Memory B cell (primary cell): ENCODE measurements at places on chromosomes 5 and 9.

- DNase-seq: no peak
These were observed 14.6 kb upstream of the F2RL1 start for GRCh38 chr5:76804266-76804665.

- DNase-seq: no peak
These were observed 5.5 kb upstream of the DMRT2 start for GRCh38 chr9:1044643-1045042.

DNA sequence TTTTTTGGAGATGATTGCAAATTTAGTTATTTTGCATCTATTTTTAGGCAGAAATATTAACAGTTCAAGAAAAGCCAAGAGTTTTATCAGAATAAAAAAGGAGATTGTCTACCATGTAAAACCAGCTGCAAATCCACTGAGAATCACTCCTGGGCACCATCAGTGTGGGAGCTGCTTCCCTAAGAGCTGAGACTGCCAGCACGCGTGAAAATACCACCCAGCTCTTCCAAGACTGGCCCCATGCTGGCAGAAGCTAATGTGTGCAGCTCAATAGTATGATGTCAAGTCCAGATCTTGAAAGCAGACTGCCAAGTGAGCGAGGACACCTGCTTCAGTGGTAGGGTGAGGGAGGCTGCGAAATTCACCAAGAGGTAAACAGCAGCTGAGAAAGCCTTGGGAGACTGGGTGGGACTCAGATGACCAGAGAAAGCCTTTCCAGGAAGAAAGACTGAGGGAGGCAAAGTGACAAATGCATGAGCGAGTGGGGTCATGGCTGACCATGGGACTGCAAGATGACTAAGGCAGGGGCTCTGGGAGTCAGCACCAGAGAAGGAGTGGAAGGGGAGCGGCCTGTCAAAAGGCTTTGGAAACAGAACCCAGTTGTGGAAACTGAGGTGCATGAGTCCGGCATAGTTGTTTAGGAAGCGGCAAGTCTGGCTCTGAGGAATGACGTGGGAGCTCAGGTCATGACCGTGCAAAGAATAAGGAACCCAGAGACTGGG is 200.9 kb downstream of the GADD45G start:
- no peak for DNase-seq

DNA sequence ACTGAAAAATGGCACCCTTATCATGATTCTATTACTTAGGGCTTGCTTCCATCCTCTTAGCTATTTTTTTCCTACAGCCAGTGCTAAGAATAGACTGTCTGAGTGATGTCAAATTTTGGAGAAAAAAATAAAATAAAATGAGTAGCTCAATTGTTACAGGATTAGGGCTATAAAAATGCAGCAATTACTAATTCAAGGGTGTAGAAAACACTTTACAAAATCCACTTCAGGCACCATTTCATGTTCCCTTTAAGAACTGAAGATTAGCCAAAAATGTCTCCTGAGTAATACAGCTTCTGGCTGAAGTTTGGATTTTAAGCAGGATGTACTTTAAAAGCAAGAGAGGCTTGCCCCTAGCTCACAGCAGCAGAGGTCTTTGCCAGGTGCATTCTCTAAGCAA is 240.5 kb upstream of the IRX1 start:
- no peak for DNase-seq

GRCh38 chr9:117374076-117374725 is 40.7 kb downstream of the ASTN2 start:
- DNase-seq: no peak

DNA sequence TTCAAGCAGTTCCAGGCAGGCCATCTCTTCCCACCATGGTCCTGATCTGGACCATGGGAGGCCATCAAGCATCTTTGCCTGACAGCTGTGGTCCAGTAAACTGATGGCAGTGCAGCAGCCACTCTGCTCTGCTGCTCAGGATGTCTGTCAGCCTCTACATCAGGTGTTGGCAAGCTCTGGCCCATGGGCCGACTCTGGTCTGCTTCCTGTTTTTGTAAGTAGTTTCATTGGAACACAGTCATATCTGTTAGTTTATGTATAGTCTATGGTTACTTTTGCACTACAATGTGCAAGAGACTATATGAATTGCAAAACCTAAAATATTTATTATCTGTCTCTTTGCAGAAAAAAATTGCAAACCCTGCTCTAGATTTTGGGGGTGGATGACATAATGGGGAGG is 225.0 kb downstream of the KCTD16 start:
- no peak for DNase-seq

DNA sequence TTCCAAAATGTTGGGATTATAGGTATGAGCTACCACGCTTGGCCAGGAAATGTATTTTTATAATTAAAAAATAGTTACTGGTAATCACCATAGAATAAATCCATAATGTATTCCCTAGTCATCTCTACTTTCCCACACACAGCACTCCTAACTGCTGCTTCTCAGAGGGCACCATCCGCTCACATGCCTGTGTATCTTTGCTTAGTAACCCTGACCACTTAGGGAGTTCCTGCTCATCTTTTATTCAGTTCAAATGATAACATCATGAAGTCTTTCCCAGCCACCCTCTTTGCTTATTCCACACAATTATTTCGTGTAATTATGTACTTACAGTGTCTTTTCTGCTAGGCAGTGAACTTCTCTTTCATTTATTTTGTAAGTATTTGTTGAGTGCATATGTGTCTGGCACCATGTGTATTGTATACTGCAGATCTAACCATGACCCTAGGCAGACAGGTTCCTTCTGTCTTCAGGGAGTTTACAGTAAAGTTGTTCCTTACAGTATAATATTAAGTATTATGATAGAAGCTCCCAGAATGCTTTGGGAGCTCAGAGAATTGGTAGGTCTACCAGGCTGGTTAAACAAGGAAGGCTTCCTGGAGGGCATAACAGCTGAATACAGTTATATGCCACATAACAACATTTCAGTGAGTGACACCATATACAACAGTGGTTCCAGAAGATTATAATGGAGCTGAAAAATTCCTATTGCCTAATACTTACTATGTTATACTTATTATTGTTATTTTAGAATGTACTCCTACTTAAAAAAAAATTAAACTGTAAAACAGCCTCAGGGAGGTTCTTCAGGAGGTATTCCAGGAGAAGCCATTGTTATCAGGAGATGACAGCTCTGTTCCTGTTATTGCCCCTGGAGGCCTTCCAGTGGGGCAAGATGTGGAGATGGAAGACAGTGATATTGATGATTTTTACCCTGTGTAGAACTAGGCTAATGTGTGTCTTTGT is 39.2 kb downstream of the DCAF10 start:
- DNase-seq: no peak

GRCh38 chr5:67361932-67362729 is 165.5 kb upstream of the CD180 start:
- no peak for DNase-seq

DNA sequence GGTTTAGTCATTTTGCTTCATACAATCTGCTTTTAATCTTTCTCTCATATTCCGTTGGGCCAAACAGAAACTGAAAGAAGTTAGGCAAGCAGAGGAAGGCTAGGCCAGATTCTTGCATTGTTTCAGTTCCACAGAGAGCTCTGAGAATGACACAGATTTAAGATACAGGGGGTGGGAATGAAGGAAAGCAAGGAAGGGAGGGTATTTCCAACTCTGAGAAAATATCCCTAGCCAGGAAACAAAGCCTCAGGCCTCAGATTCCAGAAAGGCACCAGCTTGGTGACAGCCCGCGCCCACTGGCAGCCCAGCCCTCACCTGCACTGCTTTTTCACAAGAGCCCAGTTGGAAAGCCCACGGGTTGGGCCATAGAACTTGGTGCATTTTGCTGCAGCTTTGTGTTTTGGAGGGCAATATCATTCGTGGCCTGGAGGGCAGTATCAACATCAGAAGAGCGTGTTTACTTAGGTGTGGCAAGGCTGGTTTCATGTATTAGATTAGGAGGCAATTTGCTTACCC is 63.5 kb downstream of the ENC1 start:
- peak; percentile 11 for DNase-seq

GRCh38 chr5:86546582-86546981 is 71.2 kb upstream of the COX7C start:
- no peak for DNase-seq

DNA sequence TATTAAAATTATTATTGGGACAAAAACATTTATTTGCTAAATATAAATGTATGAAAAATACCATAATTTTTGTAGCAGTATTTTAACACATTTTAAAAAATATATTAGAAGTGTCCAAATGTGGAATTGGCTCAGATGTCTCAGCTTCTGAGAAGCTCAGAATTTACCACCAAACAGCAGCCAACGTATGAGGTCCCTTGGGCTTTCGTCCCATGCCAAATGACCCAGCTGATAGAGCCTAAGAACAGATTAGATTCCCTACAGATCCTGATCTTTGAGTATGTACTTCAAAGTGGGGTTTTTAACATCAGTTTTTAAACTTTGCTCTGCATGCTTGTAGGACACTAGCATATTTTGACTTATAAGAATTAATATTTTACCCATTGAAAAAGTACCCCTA is 77.3 kb upstream of the RPS23 start:
- DNase-seq: no peak

- DNase-seq: no peak
These were observed 186.0 kb downstream of the TENT4A start for GRCh38 chr5:6899221-6899620.

DNA sequence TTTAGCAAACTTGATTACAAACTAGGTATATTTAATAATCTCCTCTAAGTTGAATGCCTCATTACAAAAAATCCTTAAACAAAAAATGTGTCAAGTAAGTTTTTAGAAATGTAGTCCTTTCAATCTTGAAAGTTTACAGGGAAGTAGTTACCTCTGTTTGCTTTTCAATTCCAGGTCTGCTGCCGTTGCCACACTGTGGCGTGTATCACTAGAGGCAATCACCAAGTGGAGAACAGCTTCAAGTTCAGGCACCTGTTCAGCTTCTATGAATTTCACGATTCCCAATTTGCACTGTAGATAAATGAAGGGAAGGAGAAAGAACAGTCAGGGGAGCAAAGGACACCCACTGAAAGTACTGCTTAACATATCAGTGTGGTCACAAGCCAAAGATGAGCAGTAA is 51.1 kb downstream of the ECPAS start:
- DNase-seq: no peak

DNA sequence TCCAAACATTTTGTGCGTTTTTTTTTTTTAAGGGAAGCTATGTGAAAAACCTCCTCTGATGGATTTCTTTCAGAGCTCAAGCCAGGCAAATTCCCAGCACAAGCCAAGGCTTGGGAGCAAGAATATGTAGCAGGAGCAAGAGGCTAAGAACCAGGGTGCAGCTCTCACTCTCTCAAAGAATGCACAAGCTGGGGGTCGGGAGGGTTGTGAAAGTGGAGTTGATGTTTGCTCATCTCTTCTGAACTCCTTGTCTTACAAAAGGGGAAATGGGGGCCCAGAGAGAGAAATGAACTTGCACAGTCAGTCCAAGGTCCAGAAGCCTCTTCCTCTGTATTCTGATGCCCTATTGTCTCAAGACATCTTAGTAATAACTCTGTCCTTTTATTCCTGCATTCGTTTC is 7.7 kb upstream of the TRAF1 start:
- DNase-seq: no peak

- DNase-seq: no peak
These were observed 499.4 kb downstream of the ELAVL2 start for GRCh38 chr9:23326597-23326996.

DNA sequence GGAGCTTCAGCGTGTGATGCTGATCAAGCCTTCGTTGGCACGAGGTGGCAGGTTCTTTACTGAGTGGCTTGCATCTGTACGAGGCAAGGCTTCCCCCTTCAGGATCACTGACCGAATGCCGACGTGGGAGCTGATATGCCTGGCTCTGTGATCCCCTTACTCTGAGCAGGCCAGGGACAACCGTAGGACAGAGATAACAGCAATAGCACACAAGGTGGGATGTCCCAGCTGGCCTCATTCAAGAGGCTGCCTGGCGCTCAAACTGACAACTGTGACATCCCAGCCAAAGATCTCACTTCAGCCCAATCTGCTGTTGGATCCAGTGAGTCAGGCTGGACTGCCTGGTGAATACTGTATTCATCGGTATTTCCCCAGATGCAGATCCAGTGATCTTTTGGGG is 199.4 kb upstream of the PANK3 start:
- DNase-seq: no peak

- DNase-seq: no peak
These were observed 330.5 kb upstream of the ZNF462 start for GRCh38 chr9:106532306-106533015.
